ENCODE measurements at places on chromosomes 13 and 19. TPM values are rescaled to one million over a fixed set of nuclear protein-coding genes. Genes with fewer than 3 reads are reported as not detected.

Gene LGALS4
- total RNA-seq, result 0.35 TPM

Gene HRC
- 0.05 TPM for total RNA-seq

Gene PROZ
- not detected for total RNA-seq

Gene KLK11
- total RNA-seq, result not detected

Gene SBK2
- total RNA-seq, result 1.9 TPM

Gene ZNF850
- 0.31 TPM for total RNA-seq

Gene OR7C1
- not detected for total RNA-seq
